ENCODE measurements at places on chromosomes 2 and 18.

GRCh38 chr2:219664944-219665343 is 37.5 kb downstream of the SLC4A3 start:
- DNase-seq, result no peak

GRCh38 chr2:10144771-10145518 is 22.4 kb downstream of the RRM2 start:
- DNase-seq, result no peak

GRCh38 chr2:165837122-165837521 is 43.1 kb upstream of the GALNT3 start:
- DNase-seq, result no peak

- no peak for DNase-seq
These were observed 45.6 kb downstream of the LPIN2 start for GRCh38 chr18:2967357-2967756.

- DNase-seq, result no peak
These were observed 54.4 kb downstream of the RAB31 start for GRCh38 chr18:9762526-9762925.

DNA sequence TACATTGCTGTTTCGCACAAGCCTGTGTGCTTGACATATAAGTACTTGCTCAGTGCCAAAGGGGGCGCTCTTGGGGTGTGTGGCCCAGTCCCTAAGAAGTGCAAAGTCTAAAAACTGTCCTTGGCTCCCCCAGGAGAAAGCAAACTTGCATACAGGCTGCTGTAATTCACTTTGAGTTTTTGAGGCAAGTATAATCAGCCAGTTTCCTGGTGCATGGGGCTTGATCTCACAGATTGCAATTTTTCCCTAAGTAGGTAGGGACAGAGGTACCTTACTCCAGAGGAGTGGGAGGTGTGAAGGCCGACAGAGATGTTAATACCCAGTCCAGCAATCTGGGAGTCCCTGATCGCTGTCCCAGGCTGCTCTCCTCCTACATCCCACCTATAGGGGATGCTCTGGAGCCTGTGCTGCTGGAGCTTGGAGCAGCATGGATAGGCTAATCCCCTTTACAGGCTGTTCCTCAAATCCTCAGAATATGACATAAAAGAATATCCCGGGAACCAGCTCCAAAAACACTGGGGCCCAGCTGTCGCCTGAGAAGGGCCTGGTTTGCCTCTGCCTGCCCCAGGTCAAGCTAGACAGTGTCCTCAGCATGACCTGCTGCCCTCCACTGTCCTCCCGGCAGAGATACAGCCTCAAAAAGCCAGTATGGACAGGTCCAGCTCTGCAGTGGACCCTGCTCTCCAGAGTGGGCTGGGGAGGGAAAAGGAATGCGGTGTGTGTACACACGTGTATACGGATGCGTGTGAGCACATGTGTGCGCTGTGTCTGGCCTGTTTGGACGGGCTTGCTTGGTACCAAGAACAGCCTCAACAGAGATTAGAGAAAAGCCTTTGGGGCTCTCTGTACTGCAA is 136.5 kb upstream of the HAAO start:
- DNase-seq, result no peak

DNA sequence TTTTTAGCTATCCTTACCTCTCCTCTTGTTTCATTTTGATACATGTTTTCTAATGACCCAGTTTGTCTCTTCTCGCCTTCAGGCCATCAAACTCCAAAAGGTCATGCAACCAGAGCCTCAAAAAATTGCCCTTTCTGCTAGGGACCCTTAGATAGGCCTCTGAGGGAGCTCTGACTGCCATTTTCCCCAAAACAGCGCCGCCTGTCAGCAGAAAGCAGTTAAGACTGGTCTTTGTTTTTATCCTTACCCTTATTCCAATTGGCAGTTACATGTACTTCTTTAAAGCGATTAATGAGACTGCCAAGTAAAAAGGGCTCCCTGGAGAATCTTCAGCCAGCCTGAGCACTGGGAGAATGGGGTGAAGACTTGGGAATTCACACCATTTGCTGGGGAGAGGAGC is 55.1 kb upstream of the RIT2 start:
- no peak for DNase-seq

DNA sequence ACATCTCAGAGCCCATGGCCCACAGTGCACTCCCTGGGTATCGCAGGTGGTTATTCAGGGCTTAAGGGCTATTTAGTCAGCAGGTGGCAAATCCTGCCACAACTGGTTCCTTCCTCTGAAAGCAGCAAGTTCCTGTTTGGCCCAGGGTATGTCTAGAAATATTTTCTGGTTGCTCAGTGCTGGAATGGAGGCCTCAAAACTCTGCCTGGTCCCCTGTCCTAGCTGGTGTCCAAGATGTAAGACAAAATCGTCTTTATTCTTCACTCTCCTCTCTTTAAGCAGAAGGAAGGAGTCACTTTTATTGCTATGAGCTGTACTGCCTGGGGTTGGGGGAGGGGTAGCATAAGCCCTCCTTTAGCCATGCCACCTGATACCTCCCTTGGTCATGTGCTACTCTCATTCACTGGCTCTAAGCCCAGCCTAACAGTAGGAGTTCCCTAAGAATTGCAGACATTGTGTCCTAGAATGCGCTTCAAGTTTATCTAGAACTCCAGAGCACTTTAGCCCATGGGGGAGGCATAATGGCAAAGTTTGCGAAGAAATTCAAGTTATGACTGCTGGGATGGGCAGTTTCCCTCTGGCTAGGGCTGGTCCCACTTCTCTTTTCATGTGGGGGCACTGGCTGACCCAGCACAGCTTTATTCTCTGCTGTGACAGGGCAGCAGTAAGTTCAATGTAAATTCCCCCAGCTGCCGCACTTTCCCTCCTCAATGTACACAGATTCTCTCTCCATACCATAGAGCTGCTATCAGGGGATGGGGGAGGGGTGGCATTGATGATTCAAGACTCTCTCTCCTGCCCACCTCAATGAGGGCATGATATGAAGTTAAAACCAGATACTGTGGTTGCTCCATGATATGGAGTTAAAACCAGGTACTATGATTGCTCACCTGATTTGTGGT is 27.1 kb upstream of the CWC22 start:
- peak; percentile 11 for DNase-seq

DNA sequence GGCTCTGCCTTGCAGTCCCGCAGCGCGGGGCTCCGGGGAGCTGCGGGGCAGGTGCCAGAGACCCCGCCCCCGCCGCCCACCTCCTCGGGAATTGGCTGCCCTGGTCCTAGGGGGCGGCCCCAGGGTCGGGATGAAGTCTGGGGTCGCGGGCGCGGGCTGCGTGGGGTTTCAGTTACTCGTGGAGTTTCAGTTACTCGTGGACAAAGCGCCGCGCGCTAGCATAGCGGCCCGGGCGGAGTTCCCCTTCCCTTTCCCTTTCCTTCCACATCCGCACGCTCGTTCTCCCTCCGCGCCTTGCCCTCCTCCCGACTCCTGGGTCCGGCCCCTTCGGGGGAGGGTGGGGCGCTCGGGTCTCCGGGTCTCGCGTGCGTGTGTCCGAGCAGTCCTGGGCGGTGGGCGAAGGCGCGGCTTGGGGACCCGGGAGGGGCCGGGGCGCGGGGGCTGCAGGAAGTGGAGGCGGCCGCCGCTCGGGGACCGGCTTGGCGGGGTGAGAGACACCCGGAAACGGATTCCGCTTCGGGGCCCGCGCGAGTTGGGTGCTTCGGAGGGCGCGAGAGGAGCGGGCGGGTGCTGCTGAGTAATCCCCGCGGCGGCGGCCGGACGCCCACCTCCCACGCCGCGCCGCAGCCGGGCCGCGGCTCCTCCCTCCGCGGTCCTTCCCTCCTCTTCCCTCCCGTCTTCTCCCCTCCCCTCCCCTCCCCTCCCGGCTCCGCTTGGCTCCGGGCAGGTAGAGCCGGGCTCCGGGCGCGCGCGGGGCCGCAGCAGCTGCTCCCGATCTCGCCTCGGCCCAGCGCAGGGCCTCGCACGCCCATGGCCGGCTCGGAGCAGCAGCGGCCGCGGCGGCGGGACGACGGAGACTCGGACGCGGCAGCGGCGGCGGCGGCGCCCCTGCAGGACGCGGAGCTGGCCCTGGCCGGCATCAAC is at the start of gene TTC39C:
Gene TTC39C (plus strand): TSS at position 693 of the 924 bp plus-strand sequence. CDS start 118 bp downstream, at position 811.
- DNase-seq, result peak; percentile 53

DNA sequence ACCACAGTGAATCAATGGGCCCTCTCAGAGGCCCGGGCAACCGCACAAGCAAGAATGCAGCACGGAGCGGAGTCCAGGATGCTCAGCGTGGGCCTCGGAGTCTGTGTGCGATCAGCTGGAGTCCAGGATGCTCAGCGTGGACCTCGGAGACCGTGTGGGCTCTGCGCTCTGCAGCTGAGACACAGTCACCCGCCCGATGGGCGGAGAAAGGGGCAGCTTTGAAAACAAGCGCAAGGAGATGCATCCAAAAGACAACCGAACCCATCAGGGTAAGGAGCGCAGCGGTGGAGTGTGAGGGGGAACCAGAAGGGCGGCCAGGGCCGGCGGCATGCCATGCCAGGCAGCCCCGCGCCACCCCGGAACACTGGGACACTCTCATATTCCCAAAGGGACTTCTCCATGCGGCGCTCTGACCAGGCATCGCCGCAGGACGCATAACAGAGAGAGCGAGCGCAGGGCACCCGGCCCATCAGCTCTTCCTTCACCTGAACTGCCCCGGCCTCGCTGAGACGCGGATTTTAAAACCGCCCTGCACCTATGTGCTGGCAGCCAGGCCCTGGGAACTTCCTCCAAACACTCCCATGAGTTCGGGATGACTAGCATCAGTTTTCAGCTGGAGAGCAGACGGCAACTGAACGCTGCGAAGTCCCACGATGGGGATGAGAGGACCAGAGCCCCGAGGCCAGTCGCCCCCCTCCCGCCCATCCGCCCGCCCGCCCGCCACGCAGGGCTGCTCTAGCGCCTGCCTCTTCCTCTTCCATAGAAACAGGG is 44.7 kb downstream of the MC5R start:
- DNase-seq, result no peak

- DNase-seq, result no peak
These were observed 414.5 kb upstream of the GYPC start for GRCh38 chr2:126241411-126241810.

GRCh38 chr18:45932708-45933107 is 34.4 kb downstream of the EPG5 start:
- no peak for DNase-seq

DNA sequence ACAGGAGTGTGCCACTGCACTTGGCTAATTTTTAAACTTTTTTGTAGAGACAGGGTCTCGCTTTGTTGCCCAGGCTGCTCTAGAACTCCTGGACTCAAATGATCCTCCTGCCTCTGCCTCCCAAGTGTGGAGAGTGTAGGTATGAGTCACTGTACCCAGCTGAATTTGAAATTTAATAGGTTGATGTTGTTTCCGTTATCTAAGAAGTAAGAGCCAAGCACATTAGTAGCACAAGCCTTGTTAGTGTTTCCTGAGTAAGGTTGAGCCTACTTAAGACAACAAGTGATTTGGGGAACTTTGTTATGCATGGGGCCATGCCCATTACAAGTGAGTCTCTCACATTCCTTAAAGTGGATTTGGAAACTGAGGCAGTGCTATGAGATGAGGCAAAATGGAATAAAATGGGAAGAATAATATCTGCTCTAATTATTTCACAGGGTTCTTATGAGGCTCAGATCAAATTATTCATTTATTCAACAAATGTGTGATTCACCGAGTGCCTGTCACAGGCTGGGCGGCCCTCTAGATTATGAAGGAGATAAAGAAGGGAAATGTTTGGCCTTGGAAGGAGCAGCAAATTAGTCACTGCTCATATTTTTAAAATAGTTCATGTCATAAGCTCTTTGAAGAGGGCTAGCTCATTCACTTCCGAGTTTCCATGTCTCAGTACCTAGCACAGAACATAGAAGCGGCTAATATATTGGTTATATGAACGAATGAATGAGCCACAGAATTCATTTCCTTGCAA is 217.2 kb downstream of the LDLRAD4 start:
- peak; percentile 25 for DNase-seq

- no peak for DNase-seq
These were observed 29.3 kb upstream of the LBH start for GRCh38 chr2:30201990-30202389.

GRCh38 chr2:241726459-241726858 is 8.0 kb upstream of the D2HGDH start:
- no peak for DNase-seq

DNA sequence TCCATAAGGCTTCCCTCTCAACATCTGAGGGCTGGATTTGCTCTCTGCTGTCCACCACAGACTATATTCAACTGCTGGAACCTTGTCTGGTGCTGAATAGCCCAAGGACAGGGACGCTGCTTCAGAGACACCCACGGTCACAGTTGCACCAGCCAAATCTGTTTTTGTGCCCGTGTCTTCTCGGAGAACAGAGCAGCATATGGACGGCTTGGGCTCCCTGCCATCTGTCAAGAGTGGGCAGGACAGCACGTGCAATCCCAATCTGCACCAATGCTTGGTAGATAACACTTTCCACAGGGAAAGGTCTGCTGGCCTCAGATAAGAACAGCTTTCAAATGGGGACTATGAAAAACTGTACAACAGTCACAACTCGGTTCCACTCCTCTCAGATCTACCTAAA is 466.1 kb downstream of the TGIF1 start:
- DNase-seq, result no peak

- DNase-seq, result no peak
These were observed 4.7 kb downstream of the SLC11A1 start for GRCh38 chr2:218386505-218387368.

- DNase-seq, result no peak
These were observed 107.7 kb downstream of the CBLN2 start for GRCh38 chr18:72436401-72436800.

DNA sequence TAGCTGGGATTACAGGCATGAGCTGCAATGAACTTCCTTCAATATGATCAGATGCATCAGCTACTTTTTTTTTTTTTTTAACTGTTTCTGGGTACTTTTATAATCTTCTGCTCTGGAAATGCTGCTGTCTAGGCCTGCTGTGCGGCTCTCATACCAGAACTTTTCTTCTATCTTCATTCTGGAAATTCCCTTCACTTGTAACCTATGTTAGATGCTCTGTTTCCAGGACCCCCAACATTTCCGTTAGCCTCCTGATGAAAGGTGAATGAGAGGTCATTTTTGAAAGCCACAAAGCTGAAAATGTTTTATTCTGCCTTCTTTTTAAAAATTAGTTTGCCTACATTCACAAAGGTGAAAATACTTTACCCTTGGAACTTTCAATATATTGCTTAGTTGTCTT is 8.6 kb downstream of the AGFG1 start:
- no peak for DNase-seq

GRCh38 chr2:11910971-11911370 is 164.5 kb downstream of the LPIN1 start:
- DNase-seq, result no peak

GRCh38 chr2:55000341-55000740 is 49.9 kb downstream of the RTN4 start:
- no peak for DNase-seq

GRCh38 chr2:127095367-127095641 is 11.7 kb downstream of the BIN1 start:
- DNase-seq, result no peak

DNA sequence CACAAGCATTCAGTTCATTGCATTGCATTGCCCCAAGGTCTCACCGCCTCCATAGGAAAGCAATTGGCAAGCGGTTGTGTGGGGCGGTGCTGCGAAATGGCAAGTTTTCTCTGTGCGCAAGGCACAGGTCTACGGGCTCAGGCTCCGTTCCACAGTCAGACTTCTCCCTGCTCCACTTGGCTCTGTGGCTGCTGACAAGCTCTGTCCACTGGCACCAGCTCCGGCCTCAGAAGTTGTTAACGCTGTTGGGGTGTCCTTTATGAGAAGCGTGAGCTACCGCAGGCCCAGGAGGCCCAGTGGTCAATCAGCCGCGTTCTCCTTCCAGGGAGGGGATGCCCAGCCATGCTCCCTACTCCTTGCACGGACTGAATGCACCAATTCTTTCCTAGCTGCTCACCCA is 87.0 kb upstream of the GATA6 start:
- no peak for DNase-seq
